ENCODE measurements at places on chromosomes 16 and 17.

DNA sequence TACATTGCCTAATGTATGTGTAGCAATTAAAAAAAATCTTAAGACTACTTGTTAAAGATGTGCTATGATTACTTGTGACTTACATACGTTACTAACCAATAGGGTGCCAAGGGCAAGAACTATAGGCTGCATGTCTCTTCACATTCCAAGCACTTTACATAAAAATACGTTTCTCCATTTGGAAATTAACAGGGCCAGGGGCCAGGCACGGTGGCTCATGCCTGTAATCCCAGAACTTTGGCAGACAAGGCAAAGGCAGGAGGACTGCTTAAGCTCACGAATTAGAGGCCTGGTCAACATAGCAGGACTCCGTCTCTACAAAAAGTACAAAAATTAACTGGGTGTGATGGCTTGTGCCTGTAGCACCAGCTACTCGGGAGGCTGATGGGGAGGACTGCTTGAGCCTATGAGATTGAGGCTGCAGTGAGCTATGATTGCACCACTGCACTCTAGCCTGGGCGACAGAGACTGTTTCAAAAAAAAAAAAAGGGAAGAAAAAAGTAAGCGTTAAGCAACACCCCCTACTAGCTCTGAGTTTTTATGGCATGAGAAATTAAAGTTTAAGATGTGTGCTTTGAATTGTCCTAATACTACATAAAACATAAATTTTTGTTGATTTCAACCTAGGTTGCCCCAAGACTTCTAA is 12.3 kb downstream of the PSMD12 start:
- no peak for DNase-seq

GRCh38 chr16:25034911-25035310 is 19.7 kb upstream of the ARHGAP17 start:
- no peak for DNase-seq

DNA sequence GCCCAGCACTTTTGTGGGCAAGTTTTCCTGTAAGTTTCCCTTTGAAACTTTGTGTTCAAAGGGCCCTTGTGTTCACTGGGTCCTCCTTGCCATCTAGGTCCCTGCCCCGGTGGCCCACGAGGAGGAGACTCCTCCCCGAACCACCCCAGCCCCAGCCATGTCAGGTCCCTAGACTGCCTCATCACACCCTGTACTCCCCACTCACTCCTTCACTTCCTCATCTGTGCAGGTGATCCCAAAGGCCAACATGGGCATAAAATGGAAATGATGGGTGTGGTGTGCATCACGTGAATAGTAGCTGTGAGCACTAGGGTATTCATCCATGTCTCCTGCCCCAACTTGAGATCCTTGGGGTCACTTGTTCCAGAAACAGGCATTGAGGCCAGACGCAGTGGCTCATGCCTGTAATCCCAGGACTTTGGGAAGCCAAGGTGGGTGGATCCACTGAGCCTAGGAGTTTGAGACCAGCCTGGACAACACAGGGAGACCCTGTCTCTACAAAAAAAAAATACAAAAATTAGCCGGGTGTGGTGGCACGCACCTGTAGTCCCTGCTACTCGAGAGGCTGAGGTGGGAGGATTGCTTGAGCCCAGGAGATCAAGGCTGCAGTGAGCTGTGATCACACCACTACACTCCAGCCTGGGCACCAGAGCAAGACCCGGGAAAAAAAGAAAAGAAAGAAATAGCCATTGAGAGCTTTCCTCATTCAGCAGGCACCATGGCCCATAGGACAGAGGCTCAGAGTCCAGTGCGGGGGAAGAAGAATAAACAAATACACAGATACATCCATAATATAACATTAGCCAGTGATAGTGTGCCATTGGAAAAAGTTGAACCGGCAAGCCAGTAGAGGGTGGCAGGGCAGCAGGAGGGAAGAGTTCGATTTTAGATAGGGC is 74.5 kb downstream of the KATNIP start:
- no peak for DNase-seq

DNA sequence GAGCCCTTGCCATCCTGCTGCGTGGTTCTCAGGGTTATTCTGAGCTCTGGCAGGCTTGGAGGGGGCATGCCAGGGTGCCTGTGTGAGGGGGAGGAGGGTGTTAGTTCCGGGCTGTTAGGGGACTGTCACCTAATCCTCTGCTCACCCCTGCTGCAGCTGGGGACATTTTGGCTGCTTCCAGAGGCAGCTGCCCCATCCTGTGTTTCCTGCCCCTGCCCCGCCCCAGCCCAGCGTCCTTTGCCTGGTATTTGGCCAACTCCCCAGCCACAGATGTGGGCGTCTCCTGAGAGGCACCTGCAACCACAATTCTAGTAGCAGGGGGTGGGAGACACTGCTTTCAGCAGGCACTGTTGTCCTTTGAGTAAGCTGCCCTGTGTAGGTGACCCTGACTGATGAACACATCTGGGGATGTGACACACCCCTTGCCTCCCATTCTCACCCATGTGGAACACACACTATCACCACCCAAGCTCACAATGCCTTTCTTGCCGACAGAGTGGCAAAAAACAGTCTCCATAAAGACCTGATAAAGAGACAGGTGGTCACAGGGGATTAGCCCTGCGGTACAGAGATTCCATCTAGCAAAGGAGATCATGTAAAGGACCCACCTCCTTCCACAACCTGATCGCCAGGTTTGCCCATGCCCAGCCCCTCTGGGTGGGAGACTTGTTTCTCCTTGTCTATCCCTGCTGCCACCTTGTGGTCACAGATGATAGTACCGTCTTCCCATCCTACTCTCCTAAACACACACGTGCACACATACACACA is at the start of gene CHRNE:
Gene CHRNE, minus strand, starts transcription at position 48 of the 768 bp plus-strand sequence. Its CDS starts 35 bp downstream, at position 13.
- DNase-seq: peak; percentile 64

- no peak for DNase-seq
These were observed 41.8 kb upstream of the SEC14L1 start for GRCh38 chr17:77098884-77099545.

GRCh38 chr17:17682293-17682736 is 1.1 kb downstream of the RAI1 start:
- peak; percentile 26 for DNase-seq

DNA sequence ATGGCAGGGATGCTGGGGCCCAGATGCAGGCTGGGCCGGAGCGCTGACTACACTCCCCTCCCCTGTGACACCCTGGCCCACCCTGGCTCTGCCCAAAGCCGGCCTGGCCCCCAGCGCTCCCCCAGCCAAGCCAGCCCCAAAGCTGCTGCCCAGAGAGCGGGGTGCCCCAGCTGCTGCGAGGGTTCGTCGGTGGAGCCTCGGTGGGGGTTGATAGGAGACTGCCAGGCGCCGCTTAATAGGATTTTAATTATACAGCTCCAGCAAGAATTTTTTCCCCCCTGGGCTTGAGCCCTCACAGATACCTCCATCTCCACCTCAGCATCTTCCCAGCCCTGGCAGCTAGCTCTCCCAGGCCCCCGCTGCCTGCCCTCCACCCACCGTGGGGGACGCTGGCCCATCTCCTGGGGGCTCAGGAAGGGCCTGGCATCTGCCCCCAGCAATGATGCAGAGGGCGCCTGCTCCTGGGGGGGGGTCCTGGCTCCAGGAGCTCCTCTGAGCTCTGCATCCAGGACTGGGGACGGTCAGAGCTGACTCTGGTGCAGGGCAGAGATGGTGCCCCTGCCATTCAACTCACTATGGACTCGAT is 36.8 kb upstream of the DLX4 start:
- no peak for DNase-seq

DNA sequence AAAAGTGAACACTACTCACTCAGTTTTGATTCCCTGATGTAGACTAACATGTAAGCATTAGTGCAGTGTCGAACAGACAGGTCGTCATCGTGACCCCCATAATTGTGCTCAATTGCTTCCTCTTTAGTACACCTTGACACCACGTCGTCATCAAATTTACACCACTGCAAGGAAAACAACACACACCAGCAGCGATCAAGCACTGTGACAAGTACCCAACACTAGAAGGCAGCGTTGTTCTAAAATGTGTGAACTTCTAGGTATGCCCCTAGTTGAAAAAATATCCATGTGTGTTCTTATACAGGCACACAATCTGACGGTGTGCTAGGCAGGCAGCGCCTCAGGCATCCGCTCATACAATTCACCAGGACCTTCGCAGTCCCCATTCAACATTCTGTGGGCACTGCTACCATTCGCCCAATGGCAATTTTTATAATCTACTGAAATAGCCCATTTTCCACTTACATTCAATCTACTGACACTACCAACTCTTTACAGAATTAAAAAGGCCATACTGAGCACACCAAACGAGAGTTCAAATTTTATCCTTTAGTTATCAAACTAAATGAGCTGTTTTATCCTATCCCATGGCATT is 23.1 kb downstream of the LITAFD start:
- no peak for DNase-seq

GRCh38 chr17:58577696-58578095 is 63.3 kb upstream of the MTMR4 start:
- DNase-seq: peak; percentile 36

DNA sequence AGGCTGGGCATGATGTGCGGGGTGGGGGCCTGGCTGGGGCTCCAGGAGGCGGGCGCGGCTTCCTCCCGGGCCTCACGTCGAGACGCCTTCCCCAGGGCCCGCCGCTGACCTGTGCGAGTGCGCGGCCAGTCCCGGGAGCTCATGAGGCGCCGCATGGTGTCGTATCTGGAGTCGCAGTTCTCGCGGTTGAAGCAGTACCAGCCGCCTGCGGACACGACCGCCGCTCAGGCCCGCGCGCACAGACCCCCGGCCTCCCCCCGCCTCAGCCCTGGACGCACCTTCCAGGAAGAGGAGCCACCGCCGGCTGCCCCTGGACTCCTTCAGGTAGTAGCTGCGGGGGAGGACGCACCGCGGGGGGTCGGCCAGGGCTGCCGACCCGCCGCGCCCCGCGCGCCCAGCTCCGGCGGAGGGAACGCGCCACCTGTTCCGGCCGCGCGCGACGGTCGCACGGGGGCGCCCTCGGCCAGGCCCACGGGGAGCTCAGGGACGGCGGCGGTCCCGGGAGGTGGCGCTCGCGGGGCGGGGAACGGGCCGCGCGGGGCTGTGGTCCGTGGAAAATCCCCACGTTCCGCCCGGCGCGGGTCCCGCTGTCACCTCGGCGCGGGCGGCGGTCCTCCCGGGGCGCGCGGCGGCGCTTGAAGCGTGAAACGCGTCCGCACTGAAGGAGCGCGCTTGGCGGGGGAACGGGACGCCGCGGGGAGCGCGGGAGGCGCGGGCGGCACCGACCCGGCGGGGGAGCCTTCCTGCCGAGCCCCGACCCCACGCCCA is 1.4 kb downstream of the NOTUM start:
- DNase-seq: peak; percentile 55

GRCh38 chr17:65055280-65055707 is 1.2 kb downstream of the GNA13 start:
- no peak for DNase-seq

- DNase-seq: no peak
These were observed 132.2 kb upstream of the TNRC6C start for GRCh38 chr17:77826132-77826873.

- DNase-seq: no peak
These were observed 20.4 kb downstream of the KDM8 start for GRCh38 chr16:27223701-27224100.

- DNase-seq: no peak
These were observed 605.4 kb upstream of the KIF2B start for GRCh38 chr17:53217311-53217710.

DNA sequence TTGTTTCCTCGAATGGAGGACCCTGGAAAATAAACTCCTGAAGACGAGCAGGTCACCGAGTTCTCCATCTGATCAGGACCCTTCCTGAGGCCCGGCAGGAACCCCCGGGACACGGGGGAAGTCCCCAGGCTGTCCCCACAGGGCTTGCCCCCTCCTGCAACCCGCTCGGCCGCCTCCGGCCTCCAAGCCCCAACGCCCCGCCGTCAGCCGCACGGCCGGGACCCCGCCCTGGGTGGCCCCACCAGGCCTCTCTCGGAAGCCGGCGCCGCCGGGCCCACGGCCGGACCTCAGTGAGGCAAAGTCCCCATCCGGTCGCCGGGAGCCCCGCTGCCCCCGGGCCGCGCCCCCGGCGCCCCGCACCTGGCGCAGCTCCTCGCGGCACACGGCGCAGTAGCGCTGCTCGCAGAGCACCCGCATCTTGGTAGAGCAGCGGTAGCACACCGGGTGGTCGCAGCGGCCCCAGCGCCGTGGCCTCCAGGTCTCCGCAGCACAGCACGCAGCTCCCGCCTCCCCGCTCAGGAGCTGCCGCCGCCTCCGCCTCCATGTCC is 383 bp downstream of the ZNF598 start:
- DNase-seq: no peak

DNA sequence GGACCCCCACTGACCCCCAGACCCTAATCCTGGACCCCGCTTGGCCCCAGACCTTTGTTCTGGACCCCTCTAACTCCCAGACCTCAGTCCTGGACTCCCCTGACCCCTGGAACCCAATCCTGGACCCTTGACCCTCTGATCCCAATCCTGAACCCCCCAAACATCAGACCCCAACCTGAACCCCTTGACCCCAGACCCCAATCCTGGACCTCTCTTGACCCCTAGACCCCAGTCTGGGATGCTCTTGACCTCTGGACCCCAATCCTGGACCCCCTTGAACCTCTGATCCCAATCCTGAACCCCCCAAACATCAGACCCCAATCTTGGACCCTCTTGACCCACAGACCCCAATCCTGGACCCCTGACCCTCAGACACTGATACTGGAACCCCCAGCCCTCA is 13.5 kb upstream of the P2RX1 start:
- no peak for DNase-seq

- no peak for DNase-seq
These were observed 158.9 kb downstream of the MAP2K6 start for GRCh38 chr17:69573396-69573795.

DNA sequence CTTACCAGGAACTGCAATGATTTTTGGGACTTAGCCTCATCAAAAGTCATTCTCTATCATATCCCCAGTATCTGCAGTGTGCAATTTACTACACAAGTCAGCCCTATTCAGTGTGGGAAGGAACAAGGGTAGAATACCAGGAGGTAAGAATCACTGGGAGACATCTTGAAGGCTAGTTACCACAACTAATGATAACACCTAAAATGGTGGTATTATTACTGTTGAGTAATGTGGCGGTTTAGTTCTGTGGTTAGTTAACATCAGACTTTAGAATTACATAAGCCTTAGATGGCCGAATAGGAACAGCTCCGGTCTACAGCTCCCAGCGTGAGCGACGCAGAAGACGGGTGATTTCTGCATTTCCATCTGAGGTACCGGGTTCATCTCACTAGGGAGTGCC is 567.9 kb upstream of the CDH11 start:
- DNase-seq: no peak

GRCh38 chr16:1859650-1860049 is 12.3 kb downstream of the MEIOB start:
- no peak for DNase-seq

GRCh38 chr16:1839554-1839953 is 12.5 kb downstream of the FAHD1 start:
- no peak for DNase-seq

DNA sequence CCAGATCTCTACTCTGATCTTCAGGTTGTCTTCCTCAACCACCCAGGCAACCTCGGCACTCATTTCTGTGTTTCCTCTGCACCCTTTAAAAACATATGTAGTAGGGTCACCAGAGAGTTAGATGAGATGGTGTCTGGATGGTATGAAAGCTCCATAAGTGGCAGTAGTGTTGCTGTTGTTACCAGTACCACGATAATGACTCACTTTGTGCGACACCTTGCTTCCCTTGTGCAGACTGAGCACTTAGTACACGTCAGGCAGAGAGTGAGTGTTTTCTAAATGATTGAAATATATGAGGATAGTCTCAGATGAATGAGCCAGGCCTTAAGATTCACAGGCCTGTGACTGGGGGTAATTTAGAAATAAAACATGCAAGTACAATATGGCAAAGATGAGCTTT is 188.7 kb downstream of the MAF start:
- DNase-seq: no peak

- DNase-seq: no peak
These were observed 180.8 kb downstream of the HS3ST4 start for GRCh38 chr16:25872369-25873070.

Data from stimulated activated CD8-positive, alpha-beta memory T cell treated with anti-CD3 and anti-CD28 coated beads, Interleukin-4, amount 100 ng/mL, for 4 hours (primary cell).